ENCODE measurements at places on chromosomes 6 and 20.

DNA sequence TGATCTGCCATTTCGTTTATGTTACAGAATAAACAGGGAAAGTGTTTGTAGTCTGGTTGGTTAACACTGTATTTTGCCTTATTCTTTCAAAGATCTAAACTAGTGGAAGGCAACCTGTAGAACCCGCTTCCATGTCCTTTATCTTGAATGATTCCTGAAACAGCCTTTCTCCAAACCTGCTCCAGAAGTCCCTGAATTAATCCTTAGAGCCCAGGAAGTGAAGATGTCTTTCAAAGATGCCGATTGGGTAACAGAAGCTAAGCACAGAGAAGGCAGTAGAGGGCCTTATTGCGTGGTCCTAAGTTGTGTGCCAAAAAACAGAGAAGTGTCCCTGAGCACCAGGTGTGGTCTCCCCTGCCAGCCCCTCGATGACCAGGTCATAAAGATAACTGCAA, 19.2 kb upstream of the ZSCAN16 start:
- no peak for DNase-seq

DNA sequence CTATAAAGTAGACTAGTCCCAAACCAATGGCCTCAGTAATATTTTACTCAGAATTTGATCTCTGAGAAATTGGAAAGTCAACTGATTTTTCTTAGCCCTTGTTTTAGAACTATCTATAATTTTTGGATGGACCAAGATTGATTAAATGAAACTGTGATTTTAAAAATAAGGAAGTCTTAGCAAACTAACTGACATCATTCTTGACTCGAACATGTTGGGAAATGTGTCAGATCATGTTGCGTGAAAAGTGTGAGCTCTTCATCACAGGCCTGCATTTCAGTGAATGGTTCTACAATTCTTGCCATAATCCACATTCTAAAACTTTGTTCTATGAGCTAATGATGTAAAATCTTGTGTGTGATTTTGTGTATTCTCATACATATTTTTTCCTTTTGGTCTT, 11.0 kb downstream of the TNFAIP3 start:
- DNase-seq: no peak

DNA sequence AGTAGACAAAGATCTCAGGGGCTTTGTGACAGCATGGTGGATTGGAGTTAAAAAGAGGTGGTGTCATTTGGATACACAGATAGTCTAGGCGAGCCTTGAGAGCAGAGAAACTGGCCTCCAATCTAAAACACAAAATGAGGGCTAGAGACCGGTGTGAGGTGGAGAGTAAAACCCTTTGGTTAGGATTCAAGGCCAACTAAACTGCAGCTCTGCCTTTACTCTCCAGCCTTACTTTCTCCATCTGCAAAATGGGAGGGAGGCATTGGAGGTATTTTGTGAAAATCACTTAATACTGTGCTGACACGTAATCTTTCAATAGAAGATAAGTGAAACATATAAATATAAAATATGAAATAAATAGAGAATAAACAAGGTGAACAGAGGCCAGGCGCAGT, 89.1 kb upstream of the QKI start:
- no peak for DNase-seq

GRCh38 chr6:127051571-127052260, 66.8 kb upstream of the RSPO3 start:
- no peak for DNase-seq

- no peak for DNase-seq
Observed at GRCh38 chr6:28490205-28490890, 25.2 kb downstream of the GPX6 start.
